H9 (cell line): ENCODE measurements at places on chromosomes 2 and 18. TPM values are rescaled to one million over a fixed set of nuclear protein-coding genes. Genes with fewer than 3 reads are reported as not detected.

Gene SPEG
- 23.7 and 25.2 TPM in 2 replicates for total RNA-seq

Gene NEURL3
- total RNA-seq, result not detected in 2 replicates

Gene TDRD15
- total RNA-seq, result not detected in 2 replicates

Gene FHOD3
- total RNA-seq, result 7.0 and 8.0 TPM in 2 replicates

Gene TUBB8B
- total RNA-seq, result 0.72 and 1.0 TPM in 2 replicates

Gene PKDCC
- total RNA-seq, result 134 and 135 TPM in 2 replicates

Gene CNRIP1
- 0.50 and 0.70 TPM in 2 replicates for total RNA-seq

GRCh38 chr2:55519938-55520885 lies 694 bp downstream of the CFAP36 start:
- DNase-seq, result no peak

GRCh38 chr2:17515652-17516051 lies 2.6 kb downstream of the RAD51AP2 start:
- no peak for DNase-seq

DNA sequence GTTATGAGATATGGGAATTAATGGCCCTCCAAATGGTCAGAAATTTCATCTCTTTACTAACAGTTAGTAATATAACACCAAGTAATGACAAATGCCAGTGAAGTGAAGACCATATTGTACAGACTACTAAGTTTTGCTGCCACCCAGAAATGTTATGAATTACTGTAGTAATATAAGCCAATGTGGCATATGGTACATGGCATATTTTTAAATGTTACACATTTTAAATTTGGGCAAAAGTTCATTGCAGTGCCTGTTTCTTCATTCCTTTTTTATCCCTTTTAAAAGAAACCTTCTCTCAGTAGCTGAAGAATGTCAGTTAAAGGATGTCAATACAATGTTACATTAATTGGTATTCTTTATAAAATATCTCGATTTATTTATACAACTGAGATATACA lies 626.5 kb upstream of the SLC8A1 start:
- DNase-seq, result no peak

GRCh38 chr2:225824748-225825449 lies 425.4 kb downstream of the NYAP2 start:
- peak; percentile 33 for DNase-seq

- DNase-seq, result no peak
Observed at GRCh38 chr2:66578687-66579106, 143.8 kb downstream of the MEIS1 start.

DNA sequence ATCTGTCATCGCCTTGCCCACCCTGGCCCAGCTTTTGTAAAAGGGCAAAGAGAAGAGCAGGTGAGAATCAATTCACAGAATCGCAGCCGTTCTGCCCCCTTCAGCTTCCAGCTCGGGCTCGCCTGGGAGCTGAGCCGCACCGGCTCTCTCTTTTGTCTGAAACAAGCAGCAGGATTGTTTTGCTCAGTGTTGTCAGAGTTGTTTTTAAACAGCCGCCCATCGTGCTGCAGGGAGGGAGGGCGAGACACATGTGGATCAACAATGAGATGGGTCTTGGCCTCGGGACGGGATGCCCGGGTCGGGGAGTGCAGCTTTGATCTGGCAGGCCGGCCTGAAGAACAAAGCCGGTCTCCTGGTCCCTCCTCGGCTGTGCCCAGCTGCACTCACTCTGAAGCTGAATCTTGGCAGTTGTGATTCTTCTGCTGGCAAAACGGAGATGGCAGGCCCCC lies 39.7 kb upstream of the HDAC4 start:
- DNase-seq, result no peak

DNA sequence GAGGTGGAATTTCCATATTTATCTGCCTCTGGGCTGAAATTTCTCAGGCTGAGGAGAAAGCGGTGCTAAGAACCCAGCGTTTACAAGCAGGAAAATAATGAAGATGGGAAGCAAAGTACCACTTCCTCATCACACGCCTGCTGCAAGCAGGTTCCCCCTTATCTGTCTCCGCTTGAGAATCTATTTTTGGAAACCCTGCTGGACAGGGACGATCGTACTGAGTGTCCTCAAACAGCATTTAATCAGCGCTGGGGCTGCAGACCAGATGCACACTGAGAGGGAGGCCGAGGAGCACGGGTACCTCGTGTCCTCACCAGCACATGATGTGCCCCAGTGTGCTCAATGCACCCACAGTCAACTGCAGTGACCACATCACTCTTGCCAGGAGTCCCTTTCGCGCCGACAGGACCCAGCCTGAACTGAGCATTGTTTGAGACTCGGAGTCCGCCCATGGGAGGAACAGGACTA lies 160.4 kb downstream of the HDAC4 start:
- no peak for DNase-seq

GRCh38 chr18:44834867-44835469 lies 154.3 kb downstream of the SETBP1 start:
- DNase-seq, result no peak

- DNase-seq, result no peak
Observed at GRCh38 chr2:122627388-122627787, 871.9 kb downstream of the TSN start.

DNA sequence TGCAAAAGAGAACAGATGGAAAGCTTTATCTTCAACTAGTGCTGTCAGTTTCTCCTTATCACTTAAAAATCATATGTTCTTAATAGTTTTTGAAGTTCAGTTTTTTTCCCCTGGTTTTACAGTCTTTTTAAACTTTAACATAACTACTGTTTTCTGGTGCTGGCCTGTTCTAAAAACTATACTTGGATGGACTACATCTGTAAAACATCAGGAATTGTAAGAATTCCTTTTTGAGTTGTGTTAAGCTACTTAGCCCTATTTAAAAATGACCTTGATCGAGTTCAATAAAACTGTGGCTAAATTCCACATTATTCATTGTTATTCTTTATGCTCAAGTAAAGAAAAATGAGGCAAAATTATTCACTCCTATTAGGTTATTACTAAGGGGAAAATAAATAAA lies 397.7 kb downstream of the NUP35 start:
- DNase-seq, result no peak

DNA sequence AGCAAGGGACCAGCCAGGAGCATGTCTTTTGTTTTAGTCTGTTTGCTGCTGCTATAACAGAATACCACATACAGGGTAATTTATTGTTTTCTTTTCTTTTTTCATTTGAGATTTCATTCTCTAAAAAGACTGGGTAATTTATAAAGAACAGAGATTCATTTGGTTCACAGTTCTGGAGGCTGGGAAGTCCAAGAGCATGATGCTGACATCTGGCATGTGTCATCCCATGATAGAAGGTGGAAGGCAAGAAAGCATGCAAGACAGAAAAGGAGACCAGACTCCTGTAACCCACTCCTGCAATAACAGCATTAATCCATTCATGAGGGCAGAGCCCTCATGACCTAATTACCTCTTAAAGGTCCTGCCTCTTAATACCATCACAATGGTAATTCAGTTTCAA lies 14.8 kb downstream of the SGO2 start:
- no peak for DNase-seq

DNA sequence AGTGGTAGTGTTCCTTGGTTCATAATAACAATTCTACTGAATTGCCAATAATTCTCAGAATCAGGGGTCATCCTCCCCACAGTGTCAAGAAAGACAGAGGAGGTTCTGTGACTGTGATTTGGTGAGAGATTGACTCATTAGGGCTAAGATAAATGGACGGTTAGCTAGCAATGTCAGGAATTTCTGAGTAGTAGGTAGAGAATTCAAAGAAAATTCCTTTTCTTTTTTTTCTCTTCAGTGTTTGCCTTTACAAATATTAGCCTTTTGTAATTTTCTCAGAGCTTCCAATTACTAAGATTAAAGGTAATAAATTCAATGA lies 16.8 kb upstream of the CRIM1 start:
- no peak for DNase-seq

- DNase-seq, result no peak
Observed at GRCh38 chr2:155980941-155981560, 351.5 kb downstream of the NR4A2 start.
